ENCODE measurements at places on chromosomes 2 and 18. TPM values are rescaled to one million over a fixed set of nuclear protein-coding genes. Genes with fewer than 3 reads are reported as not detected.

The GALNT5 gene
- total RNA-seq = 32.4 TPM

The PLCL1 gene
- 0.83 TPM for total RNA-seq

The SIX3 gene
- not detected for total RNA-seq

The NOSTRIN gene
- not detected for total RNA-seq

The RAB6C gene
- total RNA-seq = not detected

The VWC2L gene
- total RNA-seq = not detected

The SERPINB7 gene
- 3.0 TPM for total RNA-seq

The GATA6 gene
- total RNA-seq = 10.0 TPM

The LOXL3 gene
- 12.6 TPM for total RNA-seq

The PEX13 gene
- total RNA-seq = 28.1 TPM

The TANC1 gene
- total RNA-seq = 30.8 TPM

The RAB31 gene
- 29.6 TPM for total RNA-seq

The RNF103 gene
- 17.5 TPM for total RNA-seq

The MLPH gene
- total RNA-seq = 8.2 TPM

The TMEM247 gene
- not detected for total RNA-seq

The GNLY gene
- total RNA-seq = not detected

DNA sequence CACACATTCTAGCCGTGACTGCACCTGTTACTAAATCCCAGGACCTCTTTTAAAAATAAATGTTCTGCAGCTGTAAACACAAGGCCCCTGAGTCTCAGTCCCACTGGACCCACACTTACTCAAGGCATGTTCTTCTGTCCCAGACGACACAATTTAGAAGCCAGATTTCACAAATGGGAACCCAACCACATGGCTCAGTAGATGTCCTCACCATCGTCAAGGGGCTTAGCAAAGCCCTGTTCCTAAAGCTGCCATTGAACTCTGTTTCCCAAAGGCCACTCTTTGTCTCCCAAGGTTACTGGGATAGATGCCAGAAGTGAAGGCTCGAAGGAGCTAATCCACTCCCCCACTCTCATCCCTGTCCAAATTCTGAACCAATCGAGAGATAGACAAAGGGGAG is 301.0 kb downstream of the GALR1 start:
- no peak for DNase-seq

DNA sequence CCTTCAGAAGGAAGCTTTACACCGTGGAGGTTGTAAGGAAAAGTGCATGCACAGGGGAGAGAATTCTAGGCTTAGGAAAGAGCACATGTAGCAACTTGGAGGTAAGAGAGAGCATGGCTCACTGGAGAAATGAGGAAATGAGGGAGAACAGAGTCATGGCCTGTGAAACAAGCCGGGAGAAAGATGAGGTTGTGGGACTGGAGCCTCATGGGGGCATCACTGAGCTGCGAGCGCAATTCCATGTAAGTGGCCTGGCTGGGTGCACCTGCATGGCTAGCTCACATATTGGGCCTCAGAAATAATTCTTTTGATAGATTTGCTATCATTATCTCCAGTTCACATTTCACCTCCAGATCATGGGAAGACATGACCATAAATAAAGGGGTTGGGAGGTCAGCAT is 785.5 kb upstream of the RAB6C start:
- DNase-seq = no peak

DNA sequence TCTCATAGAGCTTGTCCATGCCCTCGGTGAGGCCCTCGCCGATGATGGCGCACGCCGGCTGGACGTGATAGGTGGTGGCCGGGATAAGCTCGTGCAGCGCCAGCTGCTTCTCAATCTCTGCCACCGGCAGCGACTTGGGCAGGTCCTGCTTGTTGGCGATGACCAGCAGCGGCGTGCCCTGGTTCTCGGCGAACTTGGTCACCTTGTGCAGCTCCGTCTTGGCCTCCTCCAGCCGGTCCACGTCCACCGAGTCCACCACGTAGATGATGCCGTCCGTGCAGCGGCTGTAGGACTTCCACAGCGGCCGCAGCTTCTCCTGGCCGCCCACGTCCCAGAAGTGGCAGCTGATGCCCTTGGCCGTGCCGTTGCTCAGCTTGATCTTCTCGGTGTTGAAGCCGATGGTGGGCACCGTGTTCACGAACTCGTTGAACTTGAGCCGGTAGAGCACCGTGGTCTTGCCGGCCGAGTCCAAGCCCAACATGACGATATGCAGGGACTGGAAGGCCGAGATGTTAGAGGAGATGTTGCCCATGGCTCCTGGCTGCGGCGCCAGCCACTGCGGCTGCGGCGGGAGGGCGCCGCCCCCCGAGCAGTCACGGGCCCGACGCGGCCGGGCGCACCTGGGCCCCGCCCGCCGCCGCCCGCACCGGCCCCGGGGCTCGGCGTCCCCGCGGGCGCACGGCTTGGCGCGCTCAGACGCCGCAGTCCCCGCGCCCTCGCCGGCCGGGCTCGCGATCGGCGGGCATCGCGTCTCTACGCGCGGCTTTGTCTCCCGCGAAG is 636 bp downstream of the ARL4C start:
- peak; percentile 42 for DNase-seq

GRCh38 chr2:58127111-58127510 is 80.5 kb downstream of the VRK2 start:
- no peak for DNase-seq

GRCh38 chr2:12176623-12177454 is 430.4 kb downstream of the LPIN1 start:
- DNase-seq = peak; percentile 82

DNA sequence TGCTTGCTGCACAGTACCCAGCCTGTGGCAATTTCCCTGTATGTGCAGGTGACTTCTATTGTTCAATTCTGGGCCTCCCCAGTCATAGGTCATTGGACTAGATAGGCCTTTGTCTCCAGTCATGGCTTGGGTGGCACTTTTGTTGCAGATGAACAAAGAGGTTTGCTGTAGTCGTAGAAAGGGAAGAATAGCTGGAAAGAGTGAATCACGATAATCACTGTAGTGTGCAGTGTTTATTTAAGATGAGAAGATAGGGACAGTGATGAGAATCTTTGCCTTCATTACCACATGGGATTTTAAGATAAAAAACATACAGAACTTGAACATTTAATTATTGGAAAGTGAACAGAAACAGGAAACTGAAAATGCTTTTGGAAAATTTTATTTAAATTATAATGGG is 156.1 kb upstream of the CYRIA start:
- DNase-seq = peak; percentile 8

GRCh38 chr2:143909577-143910353 is 610.2 kb downstream of the ZEB2 start:
- DNase-seq = no peak

DNA sequence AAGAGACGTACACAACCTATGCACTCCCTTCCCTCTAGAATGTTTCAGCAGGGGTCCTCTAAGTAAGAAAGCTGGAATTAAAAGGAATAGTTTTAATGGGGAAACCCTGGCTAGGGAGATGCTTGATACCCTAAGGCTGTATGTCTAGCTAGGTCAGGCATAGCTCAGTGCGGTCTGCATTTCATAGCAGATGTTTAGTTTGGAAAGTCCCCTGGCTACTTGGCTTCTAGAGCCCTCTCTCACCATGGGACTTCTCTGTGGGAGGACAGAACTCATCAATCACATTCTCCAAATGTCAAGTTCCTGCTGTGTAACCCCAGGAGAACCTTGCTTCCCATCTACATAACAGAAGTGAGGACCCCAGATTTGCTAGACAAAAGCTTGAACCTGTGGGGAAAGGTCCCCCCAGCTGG is 24.1 kb upstream of the ANXA4 start:
- no peak for DNase-seq

GRCh38 chr2:65819963-65820362 is 387.6 kb upstream of the SPRED2 start:
- no peak for DNase-seq

GRCh38 chr18:79608999-79609461 is 70.6 kb upstream of the CTDP1 start:
- no peak for DNase-seq

DNA sequence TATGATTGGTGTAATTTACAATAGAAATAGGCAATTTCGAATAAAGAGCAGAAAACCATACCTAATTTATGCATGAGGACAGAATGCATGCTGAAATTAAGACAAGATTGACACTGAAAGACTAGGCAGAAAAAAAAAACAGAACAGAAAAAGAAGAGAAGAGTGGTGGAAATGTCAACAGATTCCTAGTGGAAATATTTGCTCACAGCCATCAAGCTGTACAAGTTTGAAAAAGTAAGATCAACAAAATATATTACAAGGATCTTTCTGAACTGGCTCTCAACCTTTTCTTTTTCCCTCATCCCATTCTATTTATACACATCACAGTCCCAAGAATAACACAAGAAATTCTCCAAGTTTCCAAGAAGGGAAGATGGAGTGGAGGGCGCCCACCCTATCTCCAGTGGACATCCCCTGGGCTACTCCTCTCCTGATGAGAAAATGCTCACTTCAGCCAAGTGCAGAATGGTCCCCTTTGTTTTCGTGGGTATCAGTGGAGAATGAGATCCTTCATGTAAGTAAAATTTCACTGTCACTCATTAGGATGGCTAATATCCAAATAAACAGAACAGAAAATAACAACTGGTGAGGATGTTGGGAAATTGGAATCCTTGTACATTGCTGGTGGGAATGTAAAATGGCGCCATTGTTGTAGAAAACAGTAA is 51.0 kb upstream of the ZNF532 start:
- DNase-seq = no peak

GRCh38 chr2:119888680-119889079 is 124.2 kb upstream of the EPB41L5 start:
- DNase-seq = peak; percentile 90

GRCh38 chr2:8541636-8542035 is 140.2 kb upstream of the ID2 start:
- DNase-seq = no peak

DNA sequence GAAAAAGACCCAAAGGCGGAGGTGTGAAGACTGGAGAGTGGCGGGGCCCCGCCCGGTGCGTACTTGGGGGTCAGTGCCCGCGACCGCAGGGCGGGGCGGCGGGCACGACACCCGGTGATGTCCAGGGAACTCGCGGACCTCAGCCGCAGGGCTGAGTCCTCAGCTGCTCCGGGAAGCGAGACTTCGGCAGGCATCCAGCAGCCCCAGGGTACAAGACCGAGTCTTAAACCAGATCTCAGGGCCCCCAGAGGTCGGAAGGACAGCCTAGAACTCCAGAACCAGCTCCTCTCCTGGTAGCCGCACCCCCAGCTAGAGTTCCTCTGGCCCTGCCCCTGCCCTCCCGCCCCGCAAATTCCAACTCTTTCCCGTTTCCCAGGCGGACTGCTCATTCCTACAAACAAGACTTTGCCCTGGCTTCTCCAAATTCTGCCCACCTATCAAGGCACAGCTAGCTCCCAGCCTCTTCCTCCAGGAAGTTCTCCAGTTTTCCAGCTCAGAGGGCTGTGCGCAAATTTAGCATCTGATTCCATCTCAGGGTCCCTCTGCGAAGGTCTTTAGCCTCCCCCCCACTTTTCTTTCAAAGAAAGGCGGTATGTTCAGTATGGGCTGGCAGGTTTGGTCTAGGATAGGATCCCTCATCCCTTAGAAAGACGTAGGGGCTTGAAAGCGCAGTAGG is 26.0 kb upstream of the NOTO start:
- DNase-seq = no peak

DNA sequence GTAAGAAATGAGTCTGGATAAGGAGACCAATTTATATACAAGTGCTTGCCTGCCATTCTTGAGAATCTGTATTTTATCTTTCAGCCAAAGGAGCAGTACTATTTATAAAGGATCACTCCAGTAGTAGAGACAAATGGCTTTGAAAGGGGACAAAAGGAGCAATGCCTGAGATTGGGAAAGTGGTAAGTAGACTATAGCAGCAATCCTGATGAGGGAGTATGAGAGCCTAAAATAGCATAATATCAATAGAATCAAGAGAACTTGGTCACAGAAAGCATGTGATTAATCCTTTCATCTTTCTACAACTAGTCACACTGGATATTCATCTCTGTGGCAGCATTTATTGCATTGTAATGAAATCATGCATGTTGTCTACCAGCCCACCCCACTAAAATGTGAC is 20.2 kb downstream of the NRXN1 start:
- no peak for DNase-seq

- DNase-seq = no peak
These were observed 5.1 kb upstream of the PPIG start for GRCh38 chr2:169579044-169579443.

DNA sequence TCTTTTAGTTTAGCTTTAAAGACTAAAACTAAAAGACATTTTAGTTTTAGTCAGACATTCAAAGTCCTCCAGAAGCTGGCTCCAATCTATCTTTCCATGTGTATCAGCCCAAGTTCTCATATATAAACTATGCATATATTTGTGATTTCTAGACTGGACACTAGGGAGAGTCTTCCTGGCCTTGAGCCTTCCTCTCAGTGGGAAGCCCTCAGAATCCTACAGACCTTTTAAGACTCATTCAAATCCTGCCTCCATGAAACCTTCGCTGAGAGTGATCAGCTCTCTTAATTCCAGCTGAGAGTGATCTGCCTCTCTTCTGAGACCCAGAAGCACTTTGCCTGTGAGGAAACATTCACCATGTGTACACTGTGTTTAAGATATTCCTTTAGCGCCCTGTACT is 452.7 kb downstream of the TGIF1 start:
- no peak for DNase-seq

DNA sequence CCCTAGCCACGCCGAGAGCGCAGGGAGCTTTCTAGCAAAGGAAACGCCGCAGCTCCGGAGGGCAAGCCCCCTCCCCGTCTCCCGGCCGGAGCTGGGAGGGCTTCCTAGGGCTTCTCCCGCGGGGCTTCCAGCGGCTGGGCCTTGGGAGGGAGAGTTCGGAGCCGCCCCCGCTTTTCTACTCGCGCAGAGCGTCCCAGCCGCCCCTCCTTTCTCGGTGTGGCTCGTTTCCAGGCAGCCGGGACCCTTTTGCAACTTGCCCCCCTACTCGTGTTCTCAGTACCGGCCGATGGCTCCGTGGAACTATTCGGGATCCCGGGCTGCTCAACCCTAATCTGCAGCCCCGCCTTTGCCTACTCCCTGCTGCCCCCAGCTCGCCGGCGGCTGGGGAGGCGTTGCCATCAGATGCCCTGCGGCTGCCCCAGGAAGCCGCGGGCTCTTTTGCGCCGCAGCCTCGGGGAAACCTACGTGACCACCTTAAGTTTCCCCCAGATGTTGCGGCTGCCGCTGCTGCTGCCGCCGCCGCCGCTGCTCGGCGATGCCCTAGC is 1.5 kb upstream of the NR4A2 start:
- no peak for DNase-seq

GRCh38 chr2:196758474-196759377 is 40.8 kb downstream of the GTF3C3 start:
- peak; percentile 59 for DNase-seq

GRCh38 chr18:80244167-80244566 is 3.1 kb downstream of the PARD6G start:
- no peak for DNase-seq

DNA sequence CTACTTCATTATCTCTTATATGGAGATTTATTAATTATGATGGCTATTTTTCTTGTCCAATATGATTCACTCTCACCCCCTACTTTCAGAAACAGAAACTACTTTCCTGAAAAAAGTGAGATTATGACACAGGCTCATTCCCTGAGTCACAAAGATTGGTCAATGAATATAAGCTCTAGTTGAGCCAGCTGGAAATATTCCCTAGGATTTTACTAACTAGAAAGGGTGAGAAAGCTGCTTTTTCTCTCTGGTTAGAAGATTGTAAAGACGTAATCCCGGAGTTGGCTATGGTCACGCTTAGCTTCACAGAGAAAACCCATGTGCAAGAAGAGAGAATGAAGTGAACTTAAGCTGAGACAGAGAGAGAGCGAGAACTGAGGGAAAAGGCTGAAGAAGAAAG is 223.7 kb upstream of the SMAD7 start:
- peak; percentile 69 for DNase-seq

Data from fibroblast of lung (primary cell).